ENCODE measurements at places on chromosomes 4 and X.

DNA sequence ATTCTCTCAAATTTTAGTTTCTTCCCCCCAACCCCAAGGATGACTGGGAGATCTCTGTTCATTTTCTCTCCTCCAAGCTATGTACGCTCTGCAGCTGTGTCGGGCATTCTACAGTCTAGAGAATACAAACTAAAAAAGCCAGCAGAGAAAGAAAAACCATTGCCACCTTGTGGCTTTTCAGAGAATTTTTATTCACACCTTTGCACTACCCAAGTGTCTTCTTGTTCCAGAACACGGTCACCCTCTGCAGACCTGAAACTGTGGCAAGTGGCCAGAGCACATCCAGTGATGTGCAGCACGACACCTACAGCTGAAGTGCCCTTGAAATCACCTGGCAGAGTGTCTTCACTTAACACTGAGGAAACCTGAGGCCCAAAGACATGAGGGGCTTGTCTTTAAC, 68.6 kb downstream of the CHST7 start:
- no peak for DNase-seq

DNA sequence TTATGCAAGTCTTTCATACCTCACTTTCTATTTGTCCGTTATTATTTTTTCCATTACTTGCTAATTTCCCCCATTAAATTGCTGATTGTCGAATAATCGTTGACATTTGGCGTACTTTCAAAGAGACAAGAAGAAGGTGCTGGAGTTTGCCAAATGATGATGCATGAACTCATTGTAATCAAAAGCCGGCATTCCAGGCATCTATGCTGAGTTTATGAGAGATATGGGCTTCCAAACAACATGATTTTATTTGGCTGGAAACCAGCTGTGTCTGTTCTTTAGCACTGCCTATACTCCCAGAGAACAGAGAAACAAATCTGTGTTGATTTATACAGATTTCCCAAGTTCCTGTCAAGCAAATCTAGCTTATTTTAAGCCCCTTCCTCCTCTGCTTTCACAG, 80.8 kb upstream of the RPS6KA3 start:
- no peak for DNase-seq

DNA sequence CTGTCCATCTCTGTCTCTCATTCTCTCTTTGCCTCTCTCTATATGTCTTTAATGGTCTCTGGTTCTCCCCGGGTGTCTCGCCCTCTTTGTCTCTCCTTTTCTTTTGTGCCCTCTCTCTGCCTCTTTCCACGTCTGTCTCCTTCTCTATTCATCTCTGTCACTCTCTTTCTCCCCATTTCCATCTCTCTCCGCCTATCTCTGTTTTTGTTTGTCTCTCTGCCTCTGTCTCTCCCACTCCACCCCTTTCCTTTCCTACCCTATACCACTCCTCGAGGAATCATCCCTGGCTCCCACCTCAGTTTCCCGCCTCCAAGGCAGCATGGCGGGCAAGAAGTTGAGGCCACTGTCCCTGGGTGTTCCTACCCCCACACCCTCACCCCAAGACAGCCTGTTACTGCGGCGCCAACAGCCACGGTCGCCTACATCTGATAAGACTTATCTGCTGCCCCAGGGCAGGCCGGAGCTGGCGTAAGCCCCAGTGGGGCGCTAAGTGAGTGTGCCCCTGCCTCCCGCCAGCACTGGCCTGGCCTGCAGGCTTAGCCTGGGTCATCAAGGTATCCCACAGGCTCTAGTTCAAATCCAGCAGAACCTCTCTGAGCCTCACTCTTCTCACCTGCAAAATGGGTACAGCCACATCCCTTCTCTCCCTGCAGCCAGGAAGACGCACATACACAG, 713 bp upstream of the GATA1 start:
- DNase-seq, result no peak

DNA sequence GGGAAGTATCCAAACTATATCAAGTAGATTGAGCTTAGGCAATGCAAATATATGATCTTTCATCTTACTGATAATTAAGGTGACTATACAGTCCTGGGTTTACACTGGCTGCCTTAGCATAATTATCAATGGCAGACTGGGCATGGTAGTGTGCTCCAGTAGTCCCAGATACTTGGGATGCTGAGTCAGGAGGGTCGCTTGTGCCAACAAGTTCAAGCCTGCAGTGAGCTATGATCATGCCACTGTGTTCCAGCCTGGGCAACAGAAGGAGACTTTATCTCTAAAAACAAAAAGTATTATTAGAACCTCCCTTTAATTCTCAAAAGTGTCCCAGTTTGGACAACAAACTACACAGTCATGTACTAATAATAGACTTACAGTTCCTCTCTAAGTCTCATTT, 99.4 kb upstream of the RASGEF1B start:
- no peak for DNase-seq

GRCh38 chrX:50780144-50780543, 33.9 kb downstream of the SHROOM4 start:
- no peak for DNase-seq

DNA sequence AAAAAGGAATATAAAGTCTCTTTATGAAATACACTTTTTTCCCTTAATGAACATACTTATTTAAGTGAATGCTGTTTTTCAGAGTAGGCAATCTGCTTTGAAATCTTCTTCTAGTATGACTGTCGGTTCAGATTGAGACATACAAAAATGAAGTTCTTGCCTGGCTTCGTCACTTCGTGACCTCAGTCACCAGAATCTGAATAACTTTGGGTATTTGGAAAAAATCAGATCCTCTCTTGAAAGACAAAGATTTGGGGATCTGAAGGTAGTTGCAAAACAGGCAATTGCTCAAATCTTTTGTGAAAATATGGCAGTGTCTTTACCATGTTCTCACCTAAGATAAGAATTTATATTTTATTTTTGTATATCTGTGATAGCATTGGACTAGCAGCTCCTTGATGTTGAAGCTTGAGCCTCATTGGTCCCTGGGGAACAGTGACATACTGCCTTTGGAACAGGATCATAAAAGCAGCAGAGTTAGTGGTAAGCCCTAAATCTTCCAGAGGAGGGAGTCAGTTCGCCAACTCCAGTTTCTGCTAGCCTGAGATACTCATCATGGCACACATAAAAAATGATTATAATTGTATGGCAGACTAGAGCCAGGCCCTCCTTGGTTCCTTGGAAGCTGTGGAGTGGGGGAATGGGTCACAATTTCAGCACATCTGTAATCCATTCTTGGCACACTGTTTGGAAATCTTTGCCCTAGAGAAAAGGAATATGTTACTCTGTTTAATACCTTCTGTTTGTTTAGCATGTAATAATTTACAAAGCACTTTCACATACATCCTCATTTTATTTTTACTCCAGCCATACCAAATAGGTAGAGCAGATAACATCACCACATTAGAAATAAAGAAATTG, 5.0 kb downstream of the ARFIP1 start:
- no peak for DNase-seq

DNA sequence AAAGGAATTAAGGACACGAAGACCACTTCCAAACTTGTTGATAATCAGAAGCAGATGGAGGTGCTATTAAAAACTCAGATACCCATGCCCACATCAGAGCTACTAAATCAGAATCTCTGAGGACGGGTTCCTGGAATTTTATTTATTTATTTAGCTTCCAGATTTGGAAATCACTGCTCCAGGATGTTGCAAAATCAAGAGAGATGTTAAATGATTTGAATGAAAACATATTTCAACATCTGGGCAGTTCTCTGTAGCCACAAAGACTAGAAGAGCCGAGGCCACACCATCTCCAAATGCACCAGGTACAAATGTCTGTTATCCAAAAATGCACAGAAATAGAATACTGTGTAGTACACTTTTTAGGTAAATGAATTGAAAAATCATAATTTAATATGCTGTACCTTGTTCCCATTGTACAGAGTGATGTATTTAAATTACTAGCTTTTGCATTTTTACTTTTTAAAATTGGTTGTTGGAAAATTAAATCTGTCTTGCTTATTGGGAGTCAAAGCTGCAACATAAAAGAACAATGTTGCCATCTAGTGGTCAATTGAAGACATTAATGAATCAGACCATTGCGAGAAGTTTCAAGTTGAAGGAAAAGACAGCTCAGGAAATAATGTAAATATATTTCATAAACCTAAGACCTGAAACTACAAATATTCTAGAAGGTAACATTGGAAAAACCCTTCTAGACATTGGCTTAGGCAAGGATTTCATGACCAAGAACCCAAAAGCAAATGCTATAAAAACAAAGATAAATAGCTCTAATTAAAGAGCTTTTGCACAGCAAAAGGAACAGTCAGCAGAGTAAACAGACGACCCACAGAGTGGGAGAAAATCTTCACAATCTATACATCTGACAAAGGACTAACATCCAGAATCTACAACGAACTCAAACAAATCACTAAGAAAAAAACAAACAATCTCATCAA, 151.3 kb upstream of the TTC29 start:
- DNase-seq, result no peak

DNA sequence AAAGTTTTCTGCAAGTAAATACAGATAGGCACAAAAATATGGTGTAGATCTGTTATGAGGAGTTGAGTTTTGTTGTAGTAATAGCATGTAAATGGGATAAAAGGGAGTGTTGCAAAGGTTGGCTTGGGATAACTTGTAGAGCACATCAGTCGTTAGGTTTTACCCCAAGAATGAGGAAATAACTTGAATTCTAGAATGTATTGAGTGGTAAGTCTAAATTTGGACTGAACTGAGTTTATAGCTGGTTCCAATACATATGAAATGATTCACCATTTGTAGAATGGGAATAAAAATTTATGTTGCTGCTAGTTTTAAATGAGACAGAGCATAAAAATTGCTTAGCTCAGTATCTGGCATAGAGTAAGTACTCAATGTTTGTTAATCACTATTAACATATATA, 719.2 kb downstream of the FSTL5 start:
- DNase-seq, result no peak

GRCh38 chr4:112076919-112077608, 68.2 kb upstream of the FAM241A start:
- DNase-seq, result no peak

GRCh38 chr4:103137446-103137827, 37.8 kb upstream of the BDH2 start:
- DNase-seq, result no peak

GRCh38 chr4:36218121-36218520, 26.2 kb downstream of the ARAP2 start:
- no peak for DNase-seq

DNA sequence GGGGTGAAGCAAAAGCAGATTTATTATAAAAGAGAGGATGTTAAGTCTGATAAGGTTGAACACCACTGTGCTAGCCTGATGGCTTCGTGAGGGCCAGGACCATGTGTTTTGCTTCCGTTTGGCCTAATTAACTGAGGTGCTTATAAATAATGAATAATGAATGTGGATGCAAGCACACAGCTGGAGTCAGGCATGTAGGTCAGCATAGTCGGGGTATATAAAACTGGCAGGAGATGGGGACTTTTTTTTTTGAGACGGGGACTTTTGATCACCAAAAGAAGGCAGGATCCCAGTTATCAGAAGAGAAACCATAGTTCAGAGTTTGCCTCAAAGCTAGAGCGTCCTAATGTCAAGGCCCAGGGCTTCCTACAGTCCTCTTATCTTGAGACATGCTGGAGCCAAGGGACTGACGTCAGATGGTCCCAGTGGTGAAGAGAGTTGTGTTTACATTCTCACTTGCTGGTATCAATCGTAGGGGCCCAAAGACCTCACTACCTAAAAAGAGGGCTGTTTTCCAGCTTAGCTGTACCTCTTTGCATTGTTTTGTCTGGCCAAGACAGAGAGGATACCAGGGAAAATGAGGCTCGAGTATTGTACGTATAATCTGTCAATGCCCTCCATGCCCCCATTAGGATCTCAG, 50.4 kb downstream of the RTL9 start:
- DNase-seq, result no peak
